ENCODE measurements at places on chromosomes 12 and 14.
A peak's percentile ranks its signal among the peaks of the same experiment; 100 is the strongest.

DNA sequence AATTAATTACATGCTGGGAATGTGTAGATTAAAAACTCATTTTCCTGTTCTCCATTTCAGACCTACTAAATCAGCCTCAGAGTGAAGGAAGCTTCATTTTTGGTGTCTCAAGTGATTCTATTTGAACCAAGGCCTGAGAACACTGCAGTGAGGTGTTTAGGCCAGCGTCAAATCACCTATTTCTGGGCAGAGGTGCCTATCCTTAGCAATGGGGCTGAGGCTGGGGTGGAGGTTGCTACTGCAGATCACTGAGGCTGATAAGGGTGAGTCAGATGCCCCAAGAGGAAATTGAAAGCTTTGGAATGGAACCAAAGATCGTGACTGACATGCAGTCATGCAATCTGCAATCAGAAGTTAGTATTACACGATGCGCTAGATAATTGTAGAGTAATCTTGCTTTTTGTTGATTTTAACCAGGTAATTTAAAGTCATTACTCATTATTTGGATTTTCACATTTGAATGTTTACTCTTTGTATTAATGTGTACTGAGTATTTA, 4.4 kb downstream of the TXNRD1 start:
- DNase-seq, result peak; percentile 67
- no peak overlapping the region for H3K4me3 ChIP-seq
- H3K4me1 ChIP-seq, result peaks cover 41% of the 10 kb centered on the region
- peak overlapping the region; percentile 77 for H3K27ac ChIP-seq
- H3K27me3 ChIP-seq, result peaks cover 7% of the 10 kb centered on the region

DNA sequence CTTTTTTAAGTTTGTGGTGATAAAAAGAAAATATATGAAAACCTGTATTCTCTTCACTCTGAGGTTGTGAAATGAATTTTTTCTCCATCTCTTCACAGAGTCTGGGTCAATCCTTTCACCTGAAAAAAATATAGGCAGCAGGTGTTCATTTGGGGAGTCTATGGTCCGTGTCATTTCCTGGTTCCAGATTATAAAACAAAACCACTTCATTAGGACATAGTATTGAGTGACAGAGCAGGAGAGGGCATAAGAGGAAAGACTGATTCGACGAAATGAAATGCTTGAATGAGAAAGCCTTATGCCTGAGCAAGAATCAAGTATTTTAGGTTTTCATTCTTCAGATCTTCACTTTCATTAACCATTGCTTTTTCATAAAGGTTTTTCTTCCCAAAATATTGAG, 51.8 kb upstream of the NUAK1 start:
- no peaks in the 10 kb centered on the region for H3K4me1 ChIP-seq
- no peaks in the 10 kb centered on the region for H3K36me3 ChIP-seq
- no peak overlapping the region for H3K27ac ChIP-seq
- no peak for DNase-seq

DNA sequence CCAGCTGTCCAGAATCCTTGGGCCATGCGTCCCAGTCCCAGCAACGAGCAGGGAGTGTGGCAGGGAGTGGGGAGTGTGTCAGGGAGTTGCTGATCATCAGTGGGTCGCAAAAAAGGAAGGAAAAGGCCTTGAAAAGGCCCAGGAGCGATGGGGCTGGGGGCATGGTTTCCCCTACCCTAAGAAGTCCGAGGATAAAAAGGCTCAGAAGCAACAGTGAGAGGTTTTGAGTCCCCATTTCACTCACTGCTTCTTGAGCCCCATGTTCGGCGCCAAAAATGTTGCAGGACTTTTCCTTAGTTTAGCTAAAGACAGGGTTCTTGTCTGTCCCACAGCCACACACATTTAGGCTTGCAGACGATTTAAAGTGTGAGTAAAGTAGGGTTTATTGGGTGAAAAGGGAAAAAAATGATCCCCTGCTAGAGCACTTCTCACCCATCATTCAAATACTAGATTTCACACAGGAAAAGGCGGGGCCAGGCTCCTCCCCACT, 189.5 kb downstream of the KCNC2 start:
- no peak overlapping the region for H3K27ac ChIP-seq
- no peaks in the 10 kb centered on the region for H3K27me3 ChIP-seq
- no peaks in the 10 kb centered on the region for H3K36me3 ChIP-seq
- H3K4me1 ChIP-seq, result no peaks in the 10 kb centered on the region
- no peak for DNase-seq

- peak overlapping the region; percentile 27 for H3K27ac ChIP-seq
- peaks cover 27% of the 10 kb centered on the region for H3K36me3 ChIP-seq
- H3K4me3 ChIP-seq, result no peak overlapping the region
- H3K27me3 ChIP-seq, result no peaks in the 10 kb centered on the region
- peaks cover 41% of the 10 kb centered on the region for H3K4me1 ChIP-seq
- DNase-seq, result no peak
Observed at GRCh38 chr12:130879781-130880389, 8.0 kb downstream of the RAN start.

GRCh38 chr12:129788506-129789084, 115.2 kb downstream of the TMEM132D start:
- no peaks in the 10 kb centered on the region for H3K36me3 ChIP-seq
- H3K4me1 ChIP-seq, result no peaks in the 10 kb centered on the region
- no peak overlapping the region for H3K4me3 ChIP-seq
- H3K27me3 ChIP-seq, result no peaks in the 10 kb centered on the region
- H3K27ac ChIP-seq, result no peak overlapping the region

DNA sequence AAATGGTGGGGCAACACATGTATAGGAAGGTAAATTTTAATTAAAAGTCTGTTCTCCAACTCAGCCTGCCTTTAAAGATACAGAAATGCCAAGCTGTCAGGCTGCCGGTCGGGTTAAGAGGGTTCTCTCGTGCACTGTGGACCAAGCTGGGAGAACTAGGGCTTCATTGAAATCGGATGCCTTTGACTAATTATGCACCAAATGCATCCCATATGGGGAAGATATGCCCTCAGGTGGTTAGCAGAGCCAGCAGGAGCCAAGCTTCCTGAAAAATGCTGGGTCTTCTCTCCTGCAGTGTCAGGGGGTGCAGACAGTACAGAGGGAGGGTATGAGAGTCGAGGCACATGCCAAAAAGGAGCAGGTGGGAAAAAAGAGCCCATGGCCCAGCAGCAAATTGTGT, 236.1 kb downstream of the CACNA1C start:
- H3K4me1 ChIP-seq, result peaks cover 9% of the 10 kb centered on the region
- DNase-seq, result no peak
- H3K36me3 ChIP-seq, result no peaks in the 10 kb centered on the region
- no peak overlapping the region for H3K27ac ChIP-seq

- no peak for DNase-seq
- peaks cover 3% of the 10 kb centered on the region for H3K36me3 ChIP-seq
- no peak overlapping the region for H3K27ac ChIP-seq
- H3K4me1 ChIP-seq, result no peaks in the 10 kb centered on the region
Observed at GRCh38 chr12:44334347-44334746, 498.5 kb downstream of the TMEM117 start.

DNA sequence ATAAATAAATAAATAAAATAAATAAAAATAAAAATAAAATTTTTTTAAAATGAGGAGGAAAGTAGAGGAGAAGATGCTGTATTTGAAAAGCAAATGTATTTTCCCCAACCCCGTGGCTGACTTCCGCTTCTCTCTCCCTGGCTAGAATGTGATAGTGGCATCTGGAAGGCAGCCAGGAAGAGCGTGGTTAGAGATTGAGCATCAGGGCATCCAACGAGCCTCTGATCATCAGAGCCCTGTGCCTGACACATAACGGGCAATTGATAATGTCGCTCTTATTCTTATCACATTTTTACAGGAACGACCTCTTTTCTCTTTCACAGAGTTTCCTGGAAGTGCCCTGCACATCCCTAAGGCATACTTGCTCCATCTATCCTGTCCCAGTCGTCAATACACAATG, 496.9 kb upstream of the TMEM132C start:
- DNase-seq, result no peak
- no peak overlapping the region for H3K4me3 ChIP-seq
- no peak overlapping the region for H3K27ac ChIP-seq
- no peaks in the 10 kb centered on the region for H3K4me1 ChIP-seq

DNA sequence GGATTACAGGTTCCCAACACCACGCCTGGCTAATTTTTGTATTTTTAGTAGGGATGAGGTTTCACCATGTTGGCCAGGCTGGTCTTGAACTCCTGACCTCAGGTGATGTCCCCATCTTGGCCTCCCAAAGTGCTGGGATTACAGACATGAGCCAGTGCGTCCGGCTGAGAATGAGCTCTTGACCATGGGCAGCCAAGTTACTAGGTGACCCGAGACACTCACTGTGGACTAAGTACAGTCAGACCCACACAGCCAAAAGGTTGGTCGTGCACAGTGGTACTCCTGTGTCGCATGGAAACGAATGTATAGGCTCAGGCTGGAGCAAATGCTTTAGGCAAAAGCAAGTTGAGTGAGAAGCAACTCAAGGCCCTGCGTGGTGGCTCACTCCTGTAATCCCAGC, 21.0 kb downstream of the DLK1 start:
- no peak overlapping the region for H3K4me3 ChIP-seq
- H3K27me3 ChIP-seq, result peaks cover 11% of the 10 kb centered on the region
- no peak overlapping the region for H3K27ac ChIP-seq
- DNase-seq, result no peak
- H3K4me1 ChIP-seq, result no peaks in the 10 kb centered on the region

DNA sequence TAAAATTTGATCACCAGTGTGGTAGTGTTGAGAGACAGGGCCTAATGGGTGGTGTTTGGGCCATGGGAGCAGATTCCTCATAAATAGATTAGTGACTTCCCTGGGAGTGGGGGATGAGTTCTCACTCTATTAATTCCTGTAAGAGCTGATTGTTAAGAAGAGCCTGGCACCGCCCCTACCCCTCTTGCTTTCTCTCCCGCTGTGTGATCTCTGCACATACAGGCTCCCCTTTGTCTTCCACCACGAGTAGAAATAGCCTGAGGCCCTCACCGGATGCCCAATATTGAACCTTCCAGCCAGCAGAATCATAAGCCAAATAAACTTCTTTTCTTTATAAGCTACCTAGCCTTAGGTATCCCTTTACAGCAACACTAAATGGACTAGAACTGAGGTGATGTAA, 31.9 kb upstream of the CAND1 start:
- peaks cover 2% of the 10 kb centered on the region for H3K36me3 ChIP-seq
- H3K27me3 ChIP-seq, result no peaks in the 10 kb centered on the region
- no peak overlapping the region for H3K27ac ChIP-seq
- no peak for DNase-seq

GRCh38 chr12:39935275-39935674, 170.6 kb downstream of the SLC2A13 start:
- peaks cover 5% of the 10 kb centered on the region for H3K4me1 ChIP-seq
- H3K36me3 ChIP-seq, result no peaks in the 10 kb centered on the region
- no peak for DNase-seq
- no peak overlapping the region for H3K27ac ChIP-seq

DNA sequence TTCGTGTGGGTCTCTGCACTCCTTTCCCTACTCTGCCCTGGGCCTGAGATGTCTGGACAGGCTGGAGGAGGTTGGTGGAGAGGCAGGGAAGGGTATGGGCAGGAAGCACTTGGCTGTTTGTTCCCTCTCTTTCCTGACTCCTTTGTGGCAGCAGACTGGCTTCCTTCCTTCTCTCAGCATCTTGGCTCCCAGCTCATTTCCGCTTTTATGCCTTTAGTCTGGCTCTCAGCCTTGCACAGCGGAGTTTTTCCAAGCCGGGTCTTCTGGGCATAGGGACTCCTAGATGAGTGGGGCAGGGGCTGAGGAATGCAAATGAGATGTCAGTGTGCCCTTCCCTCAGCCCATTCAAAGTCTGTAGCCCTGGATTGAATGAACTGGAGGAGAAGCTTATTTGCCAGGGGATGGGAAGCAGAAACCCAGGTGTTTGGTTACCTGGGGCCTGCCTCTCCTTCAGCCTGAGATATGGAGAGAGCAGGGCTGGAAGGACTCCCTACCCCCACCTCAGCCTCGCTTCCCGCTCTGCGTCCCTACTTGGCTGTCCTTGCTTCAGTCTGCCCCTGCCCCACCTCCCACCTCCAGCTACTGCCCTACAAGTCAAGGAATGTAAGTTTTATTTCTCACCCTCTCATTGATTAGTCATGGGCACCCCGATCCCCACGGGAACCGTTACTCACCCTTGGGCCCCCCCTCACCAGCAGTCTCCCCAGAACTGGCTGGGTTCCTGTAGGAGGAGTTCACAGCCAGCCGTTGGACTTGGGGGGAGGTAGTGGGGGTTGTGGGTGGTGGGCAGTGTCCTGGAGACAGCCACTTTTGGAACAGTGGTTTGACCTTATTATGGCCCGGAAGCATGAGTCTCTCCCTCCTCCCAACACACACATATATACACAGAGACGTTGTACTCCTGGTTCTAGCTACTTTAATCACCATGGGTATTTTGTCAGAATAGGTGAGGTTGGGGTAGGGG, 9.3 kb upstream of the ITGA5 start:
- peaks cover 5% of the 10 kb centered on the region for H3K27me3 ChIP-seq
- H3K4me3 ChIP-seq, result no peak overlapping the region
- H3K4me1 ChIP-seq, result peaks cover 29% of the 10 kb centered on the region
- no peak for DNase-seq
- H3K36me3 ChIP-seq, result no peaks in the 10 kb centered on the region

Data from activated naive CD8-positive, alpha-beta T cell treated with anti-CD3 and anti-CD28 coated beads for 36 hours (primary cell).